ENCODE measurements at places on chromosomes 6 and 20.
A peak's percentile ranks its signal among the peaks of the same experiment; 100 is the strongest.

DNA sequence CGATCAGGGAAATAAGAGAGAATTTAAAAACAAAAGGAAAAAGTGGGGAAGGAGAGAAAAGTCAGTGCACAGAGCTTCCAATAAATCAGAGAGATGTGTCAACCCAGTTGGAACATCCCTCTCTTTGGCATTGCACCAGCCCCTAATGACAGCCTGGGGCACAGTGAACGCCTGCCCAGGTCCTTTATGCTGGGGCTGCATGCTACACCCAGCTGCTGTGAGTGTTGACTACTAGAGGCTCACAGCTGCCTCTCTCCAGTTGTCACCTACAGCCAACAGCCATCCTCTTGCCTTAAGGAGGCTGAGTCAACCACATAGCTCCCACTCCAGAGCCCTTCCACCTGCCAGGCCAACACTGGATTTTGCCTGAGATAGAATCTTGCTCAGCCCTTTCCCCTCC lies 19.0 kb downstream of the OR2H2 start:
- DNase-seq: no peak

DNA sequence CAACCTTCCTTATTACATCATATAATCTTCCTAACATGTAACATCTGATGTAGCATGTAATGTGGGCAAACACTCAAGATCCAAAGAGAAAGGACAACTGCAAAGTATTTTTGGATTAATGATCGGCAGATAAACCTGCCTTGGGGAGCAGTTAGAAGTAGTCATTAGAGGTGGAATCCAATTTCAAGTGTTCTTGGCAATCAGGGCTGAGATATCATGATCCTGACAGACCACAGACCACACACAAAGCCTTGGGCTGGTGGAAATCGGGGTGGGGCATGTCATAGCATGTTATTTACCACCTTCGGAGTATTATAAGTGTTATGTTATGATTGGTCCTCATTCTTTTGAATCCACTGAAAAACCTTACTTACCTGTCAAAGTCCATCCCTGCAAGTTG lies 16.3 kb downstream of the NCOA5 start:
- no peak for DNase-seq

DNA sequence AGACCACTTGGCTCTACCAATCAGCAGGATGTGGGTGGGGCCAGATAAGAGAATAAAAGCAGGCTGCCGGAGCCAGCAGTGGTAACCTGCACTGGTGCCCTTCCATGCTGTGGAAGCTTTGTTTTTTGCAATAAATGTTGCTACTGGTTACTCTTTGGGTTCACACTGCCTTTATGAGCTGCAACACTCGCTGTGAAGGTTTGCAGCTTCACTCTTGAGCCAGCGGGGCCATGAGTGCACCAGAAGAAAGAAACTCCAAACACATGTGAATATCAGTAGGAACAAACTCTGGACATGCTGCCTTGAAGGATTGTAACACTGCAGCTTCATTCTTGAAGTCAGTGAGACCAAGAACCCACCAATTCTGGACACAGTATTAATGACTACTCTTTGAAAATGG lies 89.9 kb upstream of the MBOAT1 start:
- DNase-seq: no peak

GRCh38 chr6:20704325-20705025 lies 170.2 kb downstream of the CDKAL1 start:
- no peak for DNase-seq

DNA sequence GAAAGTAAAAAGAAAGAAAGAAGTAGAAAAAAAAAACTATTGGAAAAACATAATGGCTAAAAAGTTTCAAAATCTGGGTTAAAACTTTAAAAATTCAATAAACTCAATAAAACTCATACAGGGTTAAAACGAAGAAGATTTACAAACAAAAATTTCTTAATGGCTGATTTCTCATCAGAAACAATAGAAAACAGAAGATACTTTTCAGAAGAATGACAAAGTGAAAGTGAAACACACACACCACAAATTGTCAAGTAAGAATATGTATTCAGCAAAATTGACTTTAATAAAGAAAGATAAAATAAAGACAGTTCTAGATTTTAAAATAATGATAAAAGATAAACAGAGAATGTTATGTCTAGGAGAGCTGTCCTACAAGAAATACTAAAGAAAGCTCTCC lies 618.9 kb upstream of the GJE1 start:
- no peak for DNase-seq

GRCh38 chr20:48607544-48607865 lies 220.3 kb downstream of the PREX1 start:
- DNase-seq: no peak

DNA sequence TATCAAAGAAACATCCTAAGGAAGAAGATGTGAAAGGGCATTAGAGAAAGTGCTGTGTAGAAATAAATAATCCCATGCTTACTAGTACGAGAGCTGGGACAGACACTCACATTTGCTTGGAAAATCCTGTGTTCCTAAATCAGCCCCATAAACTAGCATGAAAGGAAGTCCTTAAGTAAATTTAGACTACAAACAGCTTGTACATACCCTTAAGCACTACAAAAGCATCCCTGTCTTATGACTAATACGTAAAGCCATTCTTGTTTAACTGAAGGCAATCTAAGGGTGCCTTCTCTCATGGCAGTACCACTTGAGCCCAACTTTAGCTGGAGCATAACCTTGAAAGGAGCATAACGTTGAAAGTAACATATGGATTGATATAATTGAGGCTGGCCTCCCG lies 15.4 kb upstream of the FOXQ1 start:
- no peak for DNase-seq

DNA sequence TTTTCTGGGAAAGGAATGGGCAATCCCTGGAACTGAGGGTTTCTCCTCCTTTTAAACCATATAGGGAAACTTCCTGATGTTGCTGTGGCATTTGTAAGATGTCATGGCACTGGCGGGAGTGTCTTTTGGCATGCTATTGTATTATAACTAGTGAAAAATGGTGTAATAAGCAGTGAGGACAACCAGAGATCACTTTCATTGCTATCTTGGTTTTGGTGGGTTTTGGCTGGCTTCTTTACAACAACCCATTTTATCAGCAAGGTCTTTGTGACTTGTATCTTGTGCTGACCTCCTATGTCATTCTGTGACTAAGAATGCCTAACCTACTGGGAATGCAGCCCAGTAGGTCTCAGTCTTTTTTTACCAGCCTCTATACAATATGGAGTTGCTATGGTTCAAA lies 9.1 kb upstream of the DCBLD1 start:
- no peak for DNase-seq

GRCh38 chr20:43383026-43383795 lies 74.5 kb upstream of the SRSF6 start:
- no peak for DNase-seq

- no peak for DNase-seq
Measured at GRCh38 chr6:89657445-89658158, 19.1 kb upstream of the LYRM2 start.

GRCh38 chr6:52662031-52662430 lies 8.9 kb upstream of the TMEM14A start:
- DNase-seq: no peak

DNA sequence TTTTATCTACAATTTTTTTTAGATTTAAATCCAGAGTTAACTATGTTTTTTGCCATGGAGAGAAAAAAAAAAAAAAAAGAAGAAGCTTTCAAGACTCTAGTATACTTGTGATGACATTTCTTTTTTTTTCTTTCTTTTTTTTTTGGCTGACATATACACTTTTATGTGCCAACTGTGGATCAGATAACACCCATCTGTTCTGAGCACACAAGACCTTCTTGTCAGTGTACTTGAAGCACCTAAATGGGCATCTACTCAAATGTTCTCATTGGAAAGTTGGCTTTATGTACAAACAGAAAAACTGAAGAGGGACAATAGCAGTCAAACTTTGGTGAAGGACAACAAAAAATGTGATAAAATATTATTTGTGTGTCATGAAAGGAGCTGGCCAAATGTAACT lies 904.5 kb downstream of the GRIK2 start:
- DNase-seq: no peak

DNA sequence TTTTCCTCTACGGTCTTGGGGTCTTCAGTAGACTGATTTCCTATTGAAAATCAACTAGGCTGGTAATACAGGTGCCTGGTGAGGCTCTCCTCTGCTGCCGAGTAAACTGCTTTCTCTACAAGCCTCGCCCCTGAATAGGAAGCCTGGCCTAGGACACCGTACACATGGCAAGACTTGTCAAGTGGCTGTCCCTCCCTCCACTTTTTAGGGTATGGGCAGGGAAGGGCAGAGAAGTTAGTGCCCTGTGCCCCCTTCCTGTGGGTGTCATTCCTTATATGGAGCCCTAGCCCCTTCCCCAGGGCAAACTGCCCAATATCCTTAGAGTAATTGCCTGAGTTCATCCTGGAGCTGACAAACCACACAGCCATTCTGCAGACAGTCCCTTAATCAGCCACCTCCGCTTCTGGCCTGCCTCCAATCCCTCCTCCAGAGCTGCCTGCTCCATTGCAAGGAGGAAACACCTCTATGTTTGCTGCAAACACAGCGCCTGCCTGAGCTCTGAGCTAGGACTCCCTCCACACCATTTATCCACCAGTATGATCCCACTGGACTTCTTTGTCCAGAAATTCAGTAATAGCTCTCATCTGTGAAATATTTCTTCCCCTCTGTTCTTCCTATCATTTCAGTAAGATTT lies 93.1 kb downstream of the CHD6 start:
- DNase-seq: no peak

DNA sequence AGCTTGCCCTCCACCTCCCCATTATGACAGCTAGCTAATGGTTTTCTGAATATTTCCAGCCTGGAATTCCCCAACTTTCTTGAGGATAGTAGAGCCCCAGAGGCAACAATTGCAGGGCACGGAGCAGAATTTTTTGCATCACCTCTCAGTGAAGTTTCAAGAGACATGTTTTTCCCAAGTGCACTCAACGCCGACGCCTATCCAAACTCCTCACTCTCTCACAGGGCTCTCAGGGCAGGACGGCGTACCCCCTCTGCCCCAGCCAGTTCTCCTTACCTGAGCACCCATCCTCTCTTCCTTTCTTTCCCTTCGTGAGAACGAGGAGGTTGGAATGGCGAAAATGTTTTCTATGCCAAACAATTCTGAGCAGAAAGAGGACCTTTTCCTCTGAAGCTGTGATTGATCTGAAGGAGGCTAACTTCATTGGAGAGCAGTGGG lies 83.1 kb upstream of the FOXQ1 start:
- DNase-seq: no peak

GRCh38 chr20:23918101-23918862 lies 38.7 kb upstream of the CST5 start:
- no peak for DNase-seq

DNA sequence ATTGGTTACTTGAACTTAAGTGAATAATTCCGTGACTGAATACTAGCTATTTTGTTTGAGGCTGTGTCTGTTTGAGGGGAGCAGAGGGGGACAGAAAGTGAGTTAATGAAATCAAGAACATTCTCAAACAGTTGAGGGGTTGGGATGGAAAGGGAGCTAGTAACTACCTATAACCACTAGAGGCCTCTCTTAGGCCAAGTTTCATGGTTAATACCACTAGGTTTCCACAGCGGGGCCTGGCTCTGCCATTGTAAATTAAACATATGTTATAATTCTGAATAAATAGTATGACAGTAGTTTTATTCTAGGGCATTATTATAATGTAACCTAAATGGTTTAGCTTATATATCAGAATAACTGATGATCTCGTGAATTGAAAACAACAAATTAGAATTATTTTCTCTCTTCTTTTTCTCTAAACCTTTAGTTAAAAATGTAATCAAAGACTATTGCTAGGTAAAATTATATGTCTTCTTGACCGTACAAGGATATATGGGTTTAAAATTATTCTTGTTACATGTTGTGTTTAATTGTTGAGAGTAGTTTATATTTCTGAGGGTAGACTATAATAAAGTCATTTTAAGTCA lies 108.1 kb downstream of the BCKDHB start:
- peak; percentile 14 for DNase-seq

DNA sequence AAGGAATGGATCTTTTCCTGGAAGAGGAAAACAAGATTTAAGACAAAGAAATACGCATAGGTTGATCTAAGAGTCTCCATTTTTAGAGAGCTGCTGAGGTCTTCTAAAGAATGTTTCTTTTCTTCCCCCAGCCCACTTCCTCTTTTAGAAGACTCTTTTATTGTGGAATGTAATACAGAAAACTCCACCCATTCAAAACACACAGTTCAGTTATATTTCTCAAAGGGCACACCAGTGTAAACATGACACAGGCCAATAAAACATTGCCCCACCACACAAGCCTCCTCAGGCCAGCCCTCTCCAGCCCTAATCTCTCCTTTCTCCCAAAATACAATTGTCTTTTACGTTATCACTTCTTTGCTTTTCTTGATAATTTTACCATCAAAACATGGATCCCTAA lies 42.8 kb downstream of the SLC35B3 start:
- DNase-seq: no peak

- DNase-seq: no peak
Measured at GRCh38 chr20:45392733-45393132, 14.6 kb upstream of the TP53TG5 start.

GRCh38 chr6:158769771-158770432 lies 49.3 kb downstream of the EZR start:
- DNase-seq: no peak

DNA sequence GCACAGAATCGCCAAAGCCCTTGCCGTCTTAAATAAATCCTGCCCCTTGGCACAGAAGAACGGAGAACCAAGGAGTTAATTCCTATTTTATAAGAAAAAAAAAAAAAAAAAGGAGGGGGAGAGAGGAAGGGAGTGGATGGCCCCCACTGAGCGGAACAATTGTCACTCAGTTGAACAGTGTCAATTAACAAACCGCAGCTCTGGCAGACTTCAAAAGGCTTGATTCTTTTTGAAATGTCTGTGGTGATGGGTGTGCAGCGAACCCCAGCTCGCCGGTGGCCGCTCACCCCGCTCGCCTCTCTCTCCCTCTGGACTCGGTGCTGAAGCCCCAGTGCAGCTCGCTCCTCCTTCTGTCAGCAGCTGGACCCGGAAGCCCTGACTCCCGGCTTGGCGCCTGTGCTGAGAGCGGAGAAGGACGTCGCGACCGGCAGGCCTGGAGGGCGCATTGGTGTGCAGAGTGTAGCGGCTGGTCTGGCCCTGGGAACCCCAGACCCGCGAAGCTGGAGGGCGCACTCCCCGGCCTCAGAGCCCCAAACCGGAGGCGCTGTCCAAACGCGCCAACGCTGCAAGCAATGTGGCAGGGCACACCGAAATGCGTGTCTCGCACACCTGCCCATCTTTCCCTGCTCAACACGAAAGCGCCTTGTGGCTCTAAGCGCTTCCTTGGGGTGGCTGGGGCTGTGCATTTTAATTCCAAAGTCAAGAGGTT lies 3.4 kb downstream of the LINC00237 start:
- DNase-seq: no peak

- DNase-seq: no peak
Measured at GRCh38 chr6:160273196-160273595, 14.6 kb upstream of the SLC22A2 start.

DNA sequence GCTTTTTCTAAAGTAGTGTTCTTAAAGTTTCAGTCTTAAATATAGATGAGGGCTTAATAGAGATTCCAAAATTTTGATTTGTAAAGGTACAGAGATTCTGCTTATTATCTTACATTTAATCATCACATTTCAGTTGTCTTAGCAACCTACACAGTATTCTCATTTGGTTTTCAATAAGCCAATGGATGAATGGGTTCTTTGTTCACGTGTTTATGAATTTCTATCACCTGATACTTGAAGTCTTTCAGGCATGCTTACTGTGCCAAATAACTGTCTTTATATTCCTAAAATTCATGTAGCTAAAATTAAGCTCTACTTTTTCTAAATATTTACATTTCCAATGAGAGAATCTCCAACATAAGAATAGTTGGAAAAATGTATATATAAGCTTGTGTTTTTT lies 152.7 kb downstream of the EYA4 start:
- DNase-seq: no peak

GRCh38 chr6:53320964-53321363 lies 27.8 kb downstream of the ELOVL5 start:
- DNase-seq: no peak

Data from left renal pelvis (tissue), 4 donors.